Activated CD8-positive, alpha-beta memory T cell treated with anti-CD3 and anti-CD28 coated beads, Interleukin-2, amount 10 ng/mL, durations not matched to agents 7 days and 5 days (primary cell): ENCODE measurements at places on chromosomes 1 and 21.

GRCh38 chr1:185566995-185567394, 167.2 kb upstream of the HMCN1 start:
- peaks cover 15% of the 10 kb centered on the region for H3K36me3 ChIP-seq
- peak; percentile 79 for DNase-seq
- peak overlapping the region; percentile 39 for H3K4me3 ChIP-seq
- no peaks in the 10 kb centered on the region for H3K27me3 ChIP-seq
- H3K4me1 ChIP-seq: peaks cover 51% of the 10 kb centered on the region
- peak overlapping the region; percentile 88 for H3K27ac ChIP-seq

DNA sequence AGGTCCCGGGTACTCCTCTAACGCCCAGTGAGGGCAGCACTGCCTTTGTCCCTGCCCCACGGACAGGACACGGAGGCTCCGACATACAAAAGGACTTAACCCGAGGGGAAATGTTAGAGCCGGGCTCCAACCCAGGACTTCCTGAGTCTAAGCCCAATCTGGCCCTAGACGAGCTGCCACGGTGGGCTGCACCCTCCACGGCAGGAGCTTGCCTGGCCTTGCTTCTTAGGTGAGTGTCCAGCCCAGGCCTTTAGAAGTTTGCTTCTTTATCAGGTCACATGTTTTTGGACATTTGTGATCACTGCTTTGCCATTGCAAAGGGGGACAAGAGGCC, 11.0 kb upstream of the TMEM200B start:
- no peak for DNase-seq
- no peak overlapping the region for H3K27ac ChIP-seq
- no peak overlapping the region for H3K4me3 ChIP-seq

- DNase-seq: no peak
- H3K4me3 ChIP-seq: no peak overlapping the region
- H3K27me3 ChIP-seq: peaks cover 16% of the 10 kb centered on the region
- no peak overlapping the region for H3K27ac ChIP-seq
- no peaks in the 10 kb centered on the region for H3K4me1 ChIP-seq
- no peaks in the 10 kb centered on the region for H3K36me3 ChIP-seq
Measured at GRCh38 chr1:192632641-192633532, 3.1 kb upstream of the RGS13 start.

DNA sequence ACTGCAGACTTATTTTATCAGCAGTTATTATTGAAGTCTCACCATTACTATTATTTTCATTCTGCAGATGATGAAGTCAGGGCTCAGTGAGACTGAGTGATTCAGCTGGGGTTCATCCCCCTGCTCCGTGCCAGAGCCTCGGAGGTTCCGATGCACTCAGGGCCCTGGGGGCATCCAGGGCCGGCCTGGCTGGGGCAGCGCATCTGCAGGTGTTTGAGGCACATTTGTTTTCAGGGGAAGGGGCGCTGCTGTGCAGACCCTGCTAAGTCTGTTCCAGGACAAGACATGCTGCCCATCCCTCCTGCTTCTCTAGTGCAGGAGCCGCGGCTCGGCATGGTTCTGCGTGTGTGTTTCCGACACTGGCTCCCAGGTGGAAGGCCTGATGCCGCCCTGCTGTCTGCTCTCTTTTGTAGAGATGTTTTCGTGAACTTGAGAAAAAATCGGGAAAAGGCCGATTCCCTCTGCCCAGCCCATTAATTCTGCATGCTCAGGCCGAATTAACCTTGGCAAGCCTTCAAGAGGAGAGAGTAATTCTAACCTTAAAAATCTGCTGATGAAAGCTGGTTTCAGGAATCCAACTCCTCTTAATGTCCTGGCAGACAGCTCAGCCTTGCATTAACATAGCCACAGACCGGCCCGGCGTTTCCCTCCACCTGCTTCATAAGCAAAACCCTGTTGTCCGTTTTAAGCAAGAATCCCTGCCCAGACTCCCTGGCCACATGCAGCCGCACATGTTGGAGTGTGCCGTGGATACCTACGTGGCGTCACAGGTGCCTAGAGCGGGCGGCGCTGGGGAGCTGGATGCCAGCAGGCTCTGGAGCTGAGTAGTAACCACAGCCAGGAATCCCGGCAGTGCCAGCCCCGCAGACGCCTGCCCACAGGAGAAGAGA, 316.0 kb upstream of the VAMP3 start:
- H3K4me3 ChIP-seq: no peak overlapping the region
- DNase-seq: no peak
- peaks cover 2% of the 10 kb centered on the region for H3K27me3 ChIP-seq
- no peak overlapping the region for H3K27ac ChIP-seq
- no peaks in the 10 kb centered on the region for H3K4me1 ChIP-seq

DNA sequence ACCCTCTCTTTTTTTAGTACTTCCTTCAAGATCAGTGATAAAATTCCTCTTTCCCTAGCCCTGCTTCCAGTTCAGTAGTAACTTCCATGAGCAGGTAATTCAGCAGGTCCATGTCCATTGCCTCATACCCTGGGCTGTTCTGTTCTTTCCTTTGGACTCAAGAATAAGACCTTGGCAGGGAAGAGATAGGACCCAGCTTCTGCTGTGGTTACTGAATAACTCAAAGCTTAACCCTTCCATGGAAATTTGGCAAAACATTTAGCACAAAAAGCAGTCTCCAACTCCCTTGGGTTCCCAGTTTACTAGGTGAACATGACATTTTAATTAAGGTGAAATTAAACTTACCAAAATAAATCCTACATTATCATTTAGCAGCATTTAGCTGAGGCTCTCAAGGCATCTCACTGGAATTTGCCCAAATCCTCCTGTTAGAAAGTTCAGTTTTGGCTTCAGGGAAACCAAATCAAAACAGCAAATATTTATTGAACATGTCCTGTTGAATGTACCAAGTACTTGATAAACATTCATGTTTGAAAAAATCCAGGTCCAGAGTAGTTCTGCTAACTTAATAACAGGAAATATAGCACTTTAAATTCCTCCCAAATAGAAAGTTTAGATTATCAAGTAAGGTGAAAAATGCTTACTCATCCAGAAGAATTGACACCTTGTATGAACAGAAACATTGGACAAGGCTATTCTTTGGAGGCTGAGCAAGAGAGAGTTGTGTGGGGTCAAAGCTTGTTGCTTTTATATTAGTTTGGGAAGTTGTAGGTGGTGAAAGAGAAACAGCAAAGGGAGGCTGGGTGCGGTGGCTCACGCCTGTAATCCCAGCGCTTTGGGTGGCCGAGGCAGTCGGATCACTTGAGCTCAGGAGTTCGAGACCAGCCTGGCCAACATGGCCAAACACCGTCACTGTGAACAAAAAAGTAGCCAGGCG, 8.4 kb upstream of the SERPINC1 start:
- H3K27ac ChIP-seq: no peak overlapping the region
- H3K36me3 ChIP-seq: peaks cover 3% of the 10 kb centered on the region
- H3K27me3 ChIP-seq: peaks cover 5% of the 10 kb centered on the region
- H3K4me3 ChIP-seq: no peak overlapping the region
